COR-L47 (cell line): ENCODE measurements at places on chromosomes 12 and 14.

GRCh38 chr12:91968076-91968776 lies 177.4 kb downstream of the BTG1 start:
- no peak for DNase-seq

- no peak for DNase-seq
Observed at GRCh38 chr14:64685371-64686281, 18.6 kb upstream of the PLEKHG3 start.

GRCh38 chr14:75279763-75280290 lies 1.2 kb downstream of the FOS start:
- DNase-seq: no peak

- no peak for DNase-seq
Observed at GRCh38 chr14:27739657-27740156, 1026.9 kb upstream of the FOXG1 start.

- no peak for DNase-seq
Observed at GRCh38 chr14:86035882-86036281, 505.9 kb downstream of the FLRT2 start.
